ENCODE measurements at places on chromosomes 3 and 15. TPM values are rescaled to one million over a fixed set of nuclear protein-coding genes. Genes with fewer than 3 reads are reported as not detected.
A peak's percentile ranks its signal among the peaks of the same experiment; 100 is the strongest.

Gene CPNE4
- not detected for total RNA-seq

Gene ABCF3
- 163 TPM for total RNA-seq

Gene OR5K1
- total RNA-seq, result not detected

Gene LCTL
- not detected for total RNA-seq

Gene SPINK8
- not detected for total RNA-seq

Gene CBLB
- total RNA-seq, result 112 TPM

Gene SLC22A13
- total RNA-seq, result 0.22 TPM

Gene ANKRD34C
- not detected for total RNA-seq

Gene NME9
- not detected for total RNA-seq

Gene CNTN6
- total RNA-seq, result not detected

Gene PDZRN3
- not detected for total RNA-seq

Gene TEX55
- total RNA-seq, result not detected

Gene CATSPER2
- 3.0 TPM for total RNA-seq

GRCh38 chr15:68344600-68344999, 67.1 kb downstream of the FEM1B start:
- H3K4me1 ChIP-seq, result no peaks in the 10 kb centered on the region
- H3K4me3 ChIP-seq, result no peak overlapping the region
- no peaks in the 10 kb centered on the region for H3K27me3 ChIP-seq
- no peaks in the 10 kb centered on the region for H3K36me3 ChIP-seq
- H3K27ac ChIP-seq, result no peak overlapping the region

DNA sequence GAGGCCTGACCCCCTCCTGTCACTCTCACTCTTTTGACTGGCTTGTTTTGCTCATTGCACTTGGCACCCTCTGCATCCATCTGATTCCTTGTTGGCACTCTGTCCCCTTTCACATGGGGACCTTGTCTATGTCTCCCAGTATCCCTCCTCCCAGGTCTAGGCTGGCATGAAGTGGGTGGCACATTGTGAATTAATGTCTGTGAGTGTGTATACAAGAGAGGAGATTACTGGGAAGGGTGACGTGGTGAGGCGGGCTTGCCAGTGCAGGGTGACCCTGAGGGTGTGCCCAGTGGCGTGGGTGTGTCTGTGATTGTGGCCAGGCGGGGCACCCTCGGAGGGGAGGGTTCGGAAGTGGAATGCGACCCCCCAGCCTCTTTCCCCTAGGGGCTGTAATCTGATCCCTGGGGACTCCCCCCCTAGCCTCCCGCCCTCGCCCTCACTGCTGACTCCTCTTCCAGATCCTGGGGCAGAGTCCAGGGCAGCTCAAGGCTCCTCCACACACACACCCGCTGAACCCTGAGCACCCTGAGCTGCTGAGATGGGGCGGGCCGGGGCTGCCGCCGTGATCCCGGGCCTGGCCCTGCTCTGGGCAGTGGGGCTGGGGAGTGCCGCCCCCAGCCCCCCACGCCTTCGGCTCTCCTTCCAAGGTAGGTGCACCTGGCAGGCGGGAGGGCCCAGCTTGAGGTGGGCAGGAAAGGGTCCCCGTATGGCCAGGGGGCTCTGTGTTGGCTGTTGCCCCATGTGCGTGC, at the start of gene SEMA3B:
Gene SEMA3B (plus strand): TSS at position 445 of the 749 bp plus-strand sequence. CDS start 94 bp downstream, at position 539.
- H3K4me1 ChIP-seq, result peaks cover 12% of the 10 kb centered on the region
- H3K27me3 ChIP-seq, result peaks cover 17% of the 10 kb centered on the region
- H3K4me3 ChIP-seq, result no peak within 1 kb of the TSS
- H3K27ac ChIP-seq, result no peak within 1 kb of the TSS
- no peaks in the 10 kb centered on the region for H3K36me3 ChIP-seq
- no peak for DNase-seq

- no peak overlapping the region for H3K27ac ChIP-seq
- H3K4me3 ChIP-seq, result no peak overlapping the region
- no peaks in the 10 kb centered on the region for H3K36me3 ChIP-seq
- H3K27me3 ChIP-seq, result no peaks in the 10 kb centered on the region
These were observed 1013.2 kb downstream of the VGLL3 start for GRCh38 chr3:85977615-85978338.

DNA sequence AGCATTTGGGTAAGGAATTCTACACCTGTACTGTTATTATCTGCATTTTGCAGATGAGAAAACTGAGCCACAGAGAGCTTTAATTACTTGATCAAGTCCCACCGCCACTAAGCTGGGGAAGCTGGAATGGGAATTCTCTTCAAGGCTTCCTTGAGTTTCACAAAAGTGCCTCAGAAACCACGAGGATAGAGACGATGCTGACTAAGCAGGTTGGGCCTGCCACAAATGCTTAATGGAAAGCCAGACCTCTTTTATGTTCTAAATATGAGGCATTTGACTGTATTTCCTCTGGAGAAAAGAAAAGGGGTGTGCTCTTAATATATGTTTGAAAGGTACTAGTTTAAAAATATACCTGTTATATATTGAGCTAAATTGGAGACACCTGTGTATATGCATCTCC, 34.7 kb downstream of the ADAMTS9 start:
- no peaks in the 10 kb centered on the region for H3K4me1 ChIP-seq
- no peak overlapping the region for H3K27ac ChIP-seq
- H3K4me3 ChIP-seq, result no peak overlapping the region
- no peaks in the 10 kb centered on the region for H3K36me3 ChIP-seq

- H3K4me3 ChIP-seq, result no peak overlapping the region
- no peaks in the 10 kb centered on the region for H3K27me3 ChIP-seq
- no peak overlapping the region for H3K27ac ChIP-seq
- no peak for DNase-seq
- H3K36me3 ChIP-seq, result no peaks in the 10 kb centered on the region
These were observed 124.8 kb downstream of the BDH1 start for GRCh38 chr3:197430934-197431333.

- no peak overlapping the region for H3K27ac ChIP-seq
- H3K4me1 ChIP-seq, result no peaks in the 10 kb centered on the region
- H3K4me3 ChIP-seq, result no peak overlapping the region
- DNase-seq, result no peak
- H3K36me3 ChIP-seq, result peaks cover 20% of the 10 kb centered on the region
These were observed 32.6 kb downstream of the HACD2 start for GRCh38 chr3:123552095-123552714.

DNA sequence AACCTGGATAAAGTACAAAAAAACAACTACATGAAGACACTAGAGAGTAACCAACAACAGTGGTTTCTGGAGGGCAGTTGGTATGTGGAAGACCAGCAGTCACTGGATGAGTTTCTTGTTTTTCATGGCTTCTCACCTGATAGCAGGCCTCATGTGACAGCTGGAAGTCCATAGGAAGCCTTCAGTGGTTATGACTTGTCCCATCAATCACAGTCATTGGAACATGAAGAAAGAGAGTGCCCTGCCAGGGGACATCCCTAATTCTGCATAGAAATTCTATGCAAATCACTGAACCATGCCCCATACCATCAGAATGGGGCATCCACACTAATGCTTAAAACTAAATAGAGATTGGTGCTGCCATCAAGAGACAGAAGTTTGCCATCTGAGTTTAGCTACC, 81.6 kb downstream of the AKAP13 start:
- no peak overlapping the region for H3K4me3 ChIP-seq
- no peaks in the 10 kb centered on the region for H3K27me3 ChIP-seq
- no peak overlapping the region for H3K27ac ChIP-seq
- H3K4me1 ChIP-seq, result peaks cover 7% of the 10 kb centered on the region
- DNase-seq, result no peak
- H3K36me3 ChIP-seq, result no peaks in the 10 kb centered on the region

DNA sequence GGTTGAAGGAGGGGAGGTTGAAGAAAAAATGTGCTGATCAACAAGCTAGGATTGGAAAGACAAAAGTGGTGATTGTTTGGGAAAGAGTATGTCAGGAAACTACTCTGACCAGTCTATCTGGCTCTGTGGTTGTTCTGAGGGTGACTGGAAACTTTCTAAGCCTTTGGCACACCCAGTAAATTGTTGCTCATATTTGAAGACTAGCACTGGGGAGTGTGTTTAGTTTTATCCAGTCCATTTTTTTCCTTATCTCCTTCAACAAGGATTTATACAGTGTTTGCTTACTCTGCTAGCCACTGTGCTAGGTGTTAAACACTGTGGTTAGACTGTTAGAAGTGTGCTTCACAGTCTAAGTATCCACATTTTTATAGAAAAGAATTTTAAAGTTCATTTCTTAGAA, 28.8 kb downstream of the PPM1L start:
- no peak overlapping the region for H3K27ac ChIP-seq
- no peak for DNase-seq
- no peaks in the 10 kb centered on the region for H3K36me3 ChIP-seq
- no peak overlapping the region for H3K4me3 ChIP-seq
- H3K4me1 ChIP-seq, result no peaks in the 10 kb centered on the region

DNA sequence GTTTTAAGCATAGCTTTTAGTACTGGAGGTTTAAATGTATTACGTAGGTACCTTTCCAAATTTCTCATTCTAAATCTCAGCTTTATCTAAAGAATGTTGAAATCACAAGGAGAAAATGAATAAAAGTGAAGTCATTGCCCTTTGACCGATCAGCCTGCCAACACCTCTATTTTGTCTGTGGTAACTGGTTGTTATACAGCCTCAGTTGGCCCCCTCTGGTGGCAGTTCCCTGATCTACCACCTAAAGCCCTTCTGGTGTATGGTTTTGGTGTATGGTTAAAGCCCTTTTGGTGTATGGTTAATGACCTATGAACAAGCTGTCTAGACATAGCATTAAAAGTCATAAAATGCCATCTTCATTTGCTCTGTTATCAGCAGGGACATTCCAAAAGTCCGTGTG, 378.2 kb upstream of the AZI2 start:
- no peaks in the 10 kb centered on the region for H3K27me3 ChIP-seq
- no peak overlapping the region for H3K27ac ChIP-seq
- DNase-seq, result no peak
- no peaks in the 10 kb centered on the region for H3K4me1 ChIP-seq

GRCh38 chr3:126620738-126621137, 34.2 kb downstream of the TXNRD3 start:
- no peak overlapping the region for H3K4me3 ChIP-seq
- DNase-seq, result no peak
- H3K27ac ChIP-seq, result no peak overlapping the region
- H3K27me3 ChIP-seq, result no peaks in the 10 kb centered on the region

GRCh38 chr3:45368382-45368781, 20.0 kb upstream of the LARS2 start:
- no peak for DNase-seq
- H3K36me3 ChIP-seq, result no peaks in the 10 kb centered on the region
- no peaks in the 10 kb centered on the region for H3K27me3 ChIP-seq
- no peak overlapping the region for H3K4me3 ChIP-seq
- no peak overlapping the region for H3K27ac ChIP-seq

GRCh38 chr3:13419505-13420044, 547 bp downstream of the NUP210 start:
- no peaks in the 10 kb centered on the region for H3K36me3 ChIP-seq
- peak overlapping the region; percentile 85 for H3K4me3 ChIP-seq
- peaks cover 73% of the 10 kb centered on the region for H3K4me1 ChIP-seq
- H3K27ac ChIP-seq, result peak overlapping the region; percentile 89
- DNase-seq, result peak; percentile 60
